ENCODE measurements at places on chromosomes 7 and 10. TPM values are rescaled to one million over a fixed set of nuclear protein-coding genes. Genes with fewer than 3 reads are reported as not detected.

CFAP69 gene
- 1.6 TPM for total RNA-seq

CTNNA3 gene
- not detected for total RNA-seq

UCN3 gene
- not detected for total RNA-seq

LRWD1 gene
- 39.8 TPM for total RNA-seq

C1QL3 gene
- total RNA-seq = not detected

BICC1 gene
- 30.1 TPM for total RNA-seq

PODXL gene
- 55.4 TPM for total RNA-seq

TSPAN33 gene
- 6.5 TPM for total RNA-seq

GDI2 gene
- 207 TPM for total RNA-seq

RBM17 gene
- 122 TPM for total RNA-seq

ZNF425 gene
- 1.0 TPM for total RNA-seq

FOXI2 gene
- total RNA-seq = not detected

HMX2 gene
- 0.10 TPM for total RNA-seq

ZNF33B gene
- 5.2 TPM for total RNA-seq

CYP26C1 gene
- total RNA-seq = not detected

NEUROD6 gene
- total RNA-seq = not detected

BAG3 gene
- 141 TPM for total RNA-seq

TFPI2 gene
- total RNA-seq = 255 TPM

ZMIZ2 gene
- 31.5 TPM for total RNA-seq

HHEX gene
- 15.9 TPM for total RNA-seq

MSS51 gene
- 0.48 TPM for total RNA-seq

HERPUD2 gene
- 19.3 TPM for total RNA-seq

CTBP2 gene
- 101 TPM for total RNA-seq

MKX gene
- total RNA-seq = not detected

GPR37 gene
- 0.71 TPM for total RNA-seq

INHBA gene
- total RNA-seq = 0.50 TPM

EXOC6 gene
- total RNA-seq = 19.2 TPM

Measured in A549 treated with CpdA at 1 μM for 4 hours (cell line).